RPMI8226 (cell line): ENCODE measurements at places on chromosomes 6 and 20.
A peak's percentile ranks its signal among the peaks of the same experiment; 100 is the strongest.

DNA sequence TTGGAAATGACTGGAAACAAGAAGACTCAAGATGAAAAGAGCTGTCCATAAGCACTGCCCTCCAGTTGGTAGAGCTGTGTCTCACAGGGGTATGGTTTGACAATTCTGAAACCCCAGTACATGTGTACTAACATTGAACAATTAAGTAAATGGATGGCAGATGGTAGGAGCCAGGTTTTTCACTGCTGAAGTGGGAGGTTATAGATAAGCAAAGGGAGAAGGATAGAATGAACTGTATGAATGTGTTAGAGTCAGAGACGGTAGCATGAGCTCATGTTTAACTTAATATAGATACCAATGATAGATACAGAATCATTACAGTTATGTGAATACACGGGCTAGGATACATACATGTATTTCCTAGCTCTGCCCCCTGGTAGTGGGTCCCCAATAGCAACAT lies 95.0 kb upstream of the SIRPA start:
- DNase-seq, result no peak

DNA sequence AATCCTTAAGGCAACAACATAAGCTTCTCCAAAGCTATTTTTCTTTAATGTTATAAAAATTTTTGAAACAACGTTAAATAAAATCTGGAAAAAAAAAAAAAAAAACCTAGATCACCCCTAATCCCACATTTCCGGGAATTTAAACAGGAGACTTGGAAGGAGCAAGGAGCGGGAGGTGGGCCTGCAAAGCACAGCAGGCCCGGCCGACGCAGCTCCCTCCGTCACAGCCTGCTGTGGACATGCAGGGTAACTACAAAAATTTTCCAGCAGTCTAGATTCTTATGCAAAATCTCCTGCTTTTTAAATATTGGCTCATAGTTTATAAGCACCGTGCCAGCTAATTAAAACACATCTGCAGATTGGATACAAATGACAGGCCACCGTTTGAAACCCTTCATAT lies 23.5 kb downstream of the FOXF2 start:
- no peak for DNase-seq

DNA sequence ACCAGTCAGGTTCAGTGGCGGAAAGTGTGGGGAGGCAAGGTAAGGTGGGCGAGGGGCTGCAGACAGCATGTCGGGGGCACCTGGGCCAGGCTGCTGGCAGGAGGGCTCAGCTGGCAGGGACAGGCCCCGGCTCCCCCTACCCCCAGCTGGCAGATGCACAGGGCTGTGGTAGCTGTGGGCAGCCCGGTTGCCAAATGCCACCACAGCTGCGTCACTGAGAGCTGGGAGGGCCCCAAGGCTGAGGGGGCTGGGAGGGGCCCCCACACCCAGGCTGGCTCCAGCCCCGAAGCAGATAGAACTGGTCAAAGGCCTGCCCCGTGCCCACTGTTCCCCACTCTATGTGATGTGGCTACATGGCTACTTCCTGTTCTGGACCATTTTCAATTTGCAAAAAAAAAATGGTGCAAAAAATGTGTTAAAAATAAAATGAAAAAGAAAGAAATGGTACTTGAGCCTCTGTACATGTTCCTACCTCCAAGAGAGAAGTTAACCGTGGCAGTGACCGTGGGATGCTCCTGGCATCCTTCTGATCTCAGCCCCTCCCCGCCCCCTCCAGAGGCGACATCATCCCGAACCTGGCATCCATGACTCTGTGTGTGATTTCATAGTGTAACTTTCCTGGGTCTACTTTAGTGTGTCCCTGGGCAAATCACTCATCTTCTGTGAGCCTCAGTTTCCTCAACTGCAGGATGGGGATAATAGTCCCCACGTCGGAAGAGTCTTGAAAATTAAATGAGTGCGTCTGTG lies 64.4 kb downstream of the UBE2V1 start:
- DNase-seq, result peak; percentile 16

GRCh38 chr6:143002686-143003085 lies 57.7 kb upstream of the HIVEP2 start:
- DNase-seq, result no peak

GRCh38 chr20:62236200-62236599 lies 2.1 kb upstream of the OSBPL2 start:
- no peak for DNase-seq

- no peak for DNase-seq
These were observed 3.9 kb downstream of the GTF2H5 start for GRCh38 chr6:158172001-158172400.

- no peak for DNase-seq
These were observed 147.9 kb downstream of the CDC5L start for GRCh38 chr6:44535446-44535845.

DNA sequence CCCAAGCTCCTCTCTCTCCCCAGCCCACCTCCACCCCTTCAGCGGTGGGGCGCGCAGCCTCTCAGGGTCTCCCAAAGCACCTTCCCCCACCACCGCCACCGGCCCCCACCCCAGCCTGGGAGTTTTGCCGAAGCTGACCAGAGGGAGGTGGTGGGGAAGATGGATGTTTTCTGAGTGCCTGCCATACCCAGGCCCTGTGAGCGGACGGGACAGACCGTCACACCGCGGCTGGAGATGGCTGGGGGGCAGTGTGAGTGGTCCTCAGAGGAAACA lies 5.7 kb downstream of the C20orf204 start:
- DNase-seq, result no peak

- DNase-seq, result no peak
These were observed 249.3 kb downstream of the CD83 start for GRCh38 chr6:14366872-14367271.

DNA sequence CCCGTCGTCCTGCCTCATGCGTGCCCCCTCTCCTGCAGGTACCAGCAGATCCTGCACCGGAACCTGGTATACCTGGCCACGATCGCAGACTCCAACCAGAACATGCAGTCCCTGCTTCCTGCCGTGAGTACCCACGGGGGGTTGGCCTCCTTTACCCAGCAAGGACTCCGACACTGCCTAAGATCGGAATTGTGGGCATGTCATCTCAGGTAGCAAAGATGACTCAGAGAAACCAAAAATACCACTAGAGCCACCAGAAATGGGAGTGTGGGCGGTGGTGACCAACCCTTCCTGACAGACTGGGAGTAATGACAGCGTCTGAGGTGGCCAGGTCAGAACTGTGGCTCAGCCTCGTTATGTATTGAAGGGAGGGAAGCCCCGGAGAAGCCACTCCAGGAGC lies 16.3 kb downstream of the SS18L1 start:
- DNase-seq, result no peak

- no peak for DNase-seq
These were observed 10.7 kb downstream of the SLC22A1 start for GRCh38 chr6:160132297-160132637.

GRCh38 chr6:95593025-95593424 lies 15.7 kb downstream of the MANEA start:
- no peak for DNase-seq

DNA sequence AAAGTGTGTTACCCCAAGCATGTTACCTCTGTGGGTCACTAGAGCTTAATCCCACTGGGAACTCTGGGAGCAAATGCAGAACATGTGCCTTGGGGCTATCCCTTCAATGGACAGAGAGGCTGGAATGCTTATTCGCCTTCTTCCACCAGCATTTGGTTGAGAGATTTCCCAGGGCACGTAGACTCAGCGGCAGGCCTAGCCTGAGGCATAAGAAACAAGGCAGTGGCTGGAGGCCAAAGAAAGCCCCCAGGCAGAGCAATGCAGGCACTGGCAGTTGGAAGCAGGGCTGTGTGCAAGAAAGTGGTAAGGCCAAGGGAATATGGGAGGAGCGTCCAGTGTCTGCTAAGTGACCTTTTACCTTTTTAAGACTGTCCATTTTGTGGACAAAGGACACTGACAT lies 114.0 kb upstream of the FLRT3 start:
- DNase-seq, result no peak

GRCh38 chr6:152973916-152974315 lies 8.9 kb downstream of the FBXO5 start:
- no peak for DNase-seq
